Activated CD4-positive, alpha-beta memory T cell treated with anti-CD3 and anti-CD28 coated beads for 36 hours (primary cell): ENCODE measurements at places on chromosomes 16 and 17.

GRCh38 chr16:79210607-79211006, 389.9 kb downstream of the MAF start:
- DNase-seq = peak; percentile 51

- no peak for DNase-seq
These were observed 31.6 kb downstream of the MMP15 start for GRCh38 chr16:58057121-58057520.

- DNase-seq = no peak
These were observed 139.1 kb upstream of the SDK2 start for GRCh38 chr17:73783382-73783766.

- DNase-seq = no peak
These were observed 1057.7 kb upstream of the EEF2KMT start for GRCh38 chr16:6155271-6155670.

- DNase-seq = no peak
These were observed 7.0 kb downstream of the PLXDC1 start for GRCh38 chr17:39144416-39144840.

DNA sequence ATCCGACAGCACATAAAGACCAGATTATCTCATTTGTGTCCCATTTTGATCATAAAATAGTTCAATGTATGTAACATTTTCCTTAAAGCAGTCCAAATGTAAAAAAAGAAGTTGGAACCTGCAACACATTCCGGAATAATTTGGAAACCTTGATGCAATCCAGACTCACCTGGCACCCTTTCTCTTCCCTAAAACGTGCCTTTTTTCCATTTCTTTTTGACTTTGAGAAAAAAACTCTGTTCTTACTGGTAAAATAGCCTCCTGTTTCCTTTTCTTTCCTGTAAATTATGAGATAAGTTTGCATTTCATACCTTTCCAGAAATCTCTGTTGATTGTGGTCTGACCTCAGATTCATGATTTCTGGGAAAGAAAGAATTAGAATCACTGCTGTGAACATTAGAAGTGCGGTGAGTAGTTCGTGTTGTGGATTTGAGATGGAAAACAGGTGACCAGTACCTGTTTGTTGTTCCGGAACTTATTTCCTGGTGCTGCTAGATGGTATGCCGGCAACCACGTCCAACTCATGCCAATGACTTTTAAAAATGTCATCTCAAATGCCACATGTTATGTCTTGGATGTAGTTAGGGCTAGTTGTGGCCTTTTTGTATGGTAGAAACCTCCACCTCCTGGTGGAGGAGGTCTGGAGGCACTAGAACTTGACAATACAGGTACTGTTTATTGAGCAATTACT, 108.1 kb downstream of the SOCS1 start:
- no peak for DNase-seq

GRCh38 chr17:77897741-77898301, 60.7 kb upstream of the TNRC6C start:
- DNase-seq = no peak
